ENCODE measurements at places on chromosomes 16 and 17.

DNA sequence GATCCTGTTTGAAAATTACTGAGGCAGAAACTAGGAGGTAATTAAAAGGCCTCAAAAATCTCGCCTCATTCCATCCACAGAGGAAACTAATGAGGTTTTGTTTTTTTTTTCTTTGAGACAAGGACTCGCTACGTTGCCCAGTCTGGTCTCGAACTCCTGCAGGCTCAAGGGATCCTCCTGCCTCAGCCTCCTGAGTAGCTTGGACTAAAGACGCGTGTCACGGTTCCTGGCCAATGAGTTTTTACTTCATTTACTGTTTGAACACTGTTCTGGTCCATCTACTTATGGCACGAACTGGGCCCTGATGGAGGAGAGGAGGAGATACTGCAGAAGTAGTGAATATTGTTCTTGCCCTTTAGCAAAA lies 600 bp upstream of the BLTP2 start:
- no peak for DNase-seq

DNA sequence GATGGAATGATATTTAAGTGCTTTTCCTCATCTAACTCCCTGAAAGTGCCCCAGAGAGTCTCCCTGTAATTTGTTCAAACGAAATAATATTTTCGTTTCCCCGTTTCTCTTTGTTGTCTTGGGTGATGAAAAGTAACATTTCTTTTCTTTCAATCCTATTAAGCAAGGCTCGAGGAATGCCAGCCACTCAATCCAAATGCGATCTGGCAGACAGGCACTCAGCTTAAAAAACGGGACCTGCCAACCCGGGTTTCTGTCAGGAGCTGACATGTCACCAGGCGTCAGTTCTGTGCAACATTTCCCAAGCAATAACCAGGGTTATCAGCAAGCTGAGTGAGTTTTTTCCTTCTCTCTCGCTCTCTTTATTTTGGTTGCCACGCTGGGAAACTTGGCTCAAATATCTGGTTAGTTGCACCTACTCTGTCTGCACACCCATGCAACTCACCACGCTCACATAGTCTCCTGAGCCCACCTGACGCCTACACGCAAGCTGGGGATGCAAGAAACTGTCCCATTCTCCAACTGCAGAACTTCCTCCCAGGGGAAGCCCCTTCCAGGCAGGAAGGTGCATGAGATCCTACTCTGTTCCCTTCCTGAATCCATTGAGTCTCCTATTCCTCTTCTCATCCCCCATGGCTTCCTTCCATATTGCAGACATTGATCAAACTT lies 208.2 kb downstream of the C16orf78 start:
- DNase-seq = no peak

- no peak for DNase-seq
These were observed 7.8 kb downstream of the GGA2 start for GRCh38 chr16:23502466-23502865.

DNA sequence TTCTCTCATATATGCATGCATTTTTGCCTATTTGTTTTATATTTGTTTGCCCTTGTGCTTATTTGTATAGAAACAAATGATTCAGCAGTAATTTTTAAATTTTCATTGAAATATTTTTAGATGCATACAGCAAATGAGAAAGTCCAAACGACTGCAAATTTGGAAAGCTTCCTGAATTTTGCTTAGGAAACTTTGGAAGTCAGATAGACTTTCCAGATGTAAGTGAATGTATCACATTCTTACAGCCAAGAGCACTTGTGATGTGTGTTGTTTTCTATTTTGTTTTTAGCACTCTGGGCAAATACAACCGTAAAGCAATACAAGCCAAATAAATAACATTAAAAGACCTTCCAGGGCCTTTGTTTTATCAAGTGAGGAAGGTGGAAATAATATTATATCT lies 680.8 kb upstream of the CDH8 start:
- no peak for DNase-seq

DNA sequence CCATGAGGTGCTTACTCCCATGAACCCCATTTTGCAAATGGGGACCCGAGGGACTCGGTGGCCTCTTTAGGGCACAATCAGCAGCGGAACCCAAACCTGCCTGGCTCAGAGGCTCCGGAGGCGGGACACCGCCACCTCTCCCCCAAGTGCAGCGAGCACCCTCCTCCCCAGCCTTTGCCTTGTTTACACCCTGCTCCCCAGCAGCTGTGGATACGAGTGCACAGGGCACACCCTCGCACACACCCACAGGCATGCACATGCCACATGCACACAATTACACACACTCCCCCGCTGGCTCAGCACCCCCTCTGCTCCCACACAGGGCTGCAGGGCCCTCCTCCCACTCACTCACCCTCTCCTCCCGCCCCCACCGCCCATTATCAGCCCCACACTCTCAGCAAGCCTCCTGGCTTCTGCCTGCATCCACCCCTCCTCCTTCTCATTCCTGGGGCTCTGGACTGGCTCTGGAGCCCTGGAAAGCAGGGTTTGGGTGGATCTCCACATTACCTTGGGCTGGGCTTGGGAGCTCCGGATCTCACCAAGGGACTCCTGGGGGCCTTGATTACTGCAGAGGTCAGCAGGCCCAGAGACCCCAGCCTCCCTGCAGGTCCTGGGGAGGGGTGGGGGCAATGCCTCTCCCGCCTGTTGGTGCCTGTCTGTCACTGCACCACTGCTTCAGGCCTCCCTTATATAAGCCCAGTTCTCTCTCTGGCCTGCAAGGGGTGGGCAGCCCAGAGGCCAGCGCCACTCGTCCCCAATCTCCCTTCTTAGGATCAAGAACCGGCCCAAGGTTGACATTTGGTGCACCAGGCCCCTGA lies 6.4 kb downstream of the PDK2 start:
- DNase-seq = no peak

DNA sequence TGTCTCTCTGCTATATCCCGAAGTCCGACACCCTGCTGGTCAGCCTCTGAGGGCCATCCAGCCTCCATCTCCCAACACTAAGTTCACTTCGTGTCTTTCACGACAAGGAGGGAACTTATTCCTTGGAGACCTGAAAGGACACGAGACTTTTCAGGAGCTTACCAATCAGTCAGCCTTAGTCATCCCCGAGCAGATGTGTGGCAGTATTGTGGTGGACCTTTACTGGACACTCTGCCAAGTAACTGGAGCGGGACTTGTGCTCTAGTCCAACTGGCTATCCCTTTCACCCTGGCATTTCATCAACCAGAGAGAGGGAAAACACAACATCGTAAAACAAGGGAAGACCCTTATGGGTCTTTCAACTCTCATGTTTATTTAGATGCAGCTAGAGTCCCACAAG lies 87.1 kb downstream of the EMP2 start:
- no peak for DNase-seq

DNA sequence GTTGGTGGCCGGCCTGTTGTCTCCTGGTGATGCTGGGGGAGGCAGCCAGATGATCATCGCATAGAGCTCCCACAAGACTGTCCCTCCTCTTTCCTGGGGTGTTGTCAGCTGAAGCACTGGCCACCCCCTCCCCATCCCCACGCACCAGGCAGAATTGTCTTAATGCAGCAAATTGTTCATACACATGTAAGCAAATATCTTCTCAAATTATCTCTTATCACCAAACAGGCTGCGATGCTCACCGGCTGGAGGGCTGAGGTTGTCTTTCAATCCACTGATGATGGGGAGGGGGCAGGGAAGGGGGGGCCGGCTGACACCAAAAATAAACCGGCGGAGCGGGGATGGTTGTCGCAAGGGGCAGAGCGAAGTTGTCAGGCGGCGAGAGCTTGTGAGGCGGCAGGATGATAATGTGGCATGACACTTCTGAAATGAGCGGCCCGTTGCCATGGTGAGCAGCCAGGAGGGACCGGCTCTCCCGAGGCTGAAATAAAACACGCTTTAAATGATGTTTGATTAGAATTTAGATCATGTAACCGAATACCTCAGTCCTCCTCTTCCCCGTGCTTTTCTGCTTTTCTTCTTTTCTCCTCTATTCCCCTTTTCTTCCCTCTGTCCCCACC lies 59.8 kb downstream of the MRM1 start:
- no peak for DNase-seq

DNA sequence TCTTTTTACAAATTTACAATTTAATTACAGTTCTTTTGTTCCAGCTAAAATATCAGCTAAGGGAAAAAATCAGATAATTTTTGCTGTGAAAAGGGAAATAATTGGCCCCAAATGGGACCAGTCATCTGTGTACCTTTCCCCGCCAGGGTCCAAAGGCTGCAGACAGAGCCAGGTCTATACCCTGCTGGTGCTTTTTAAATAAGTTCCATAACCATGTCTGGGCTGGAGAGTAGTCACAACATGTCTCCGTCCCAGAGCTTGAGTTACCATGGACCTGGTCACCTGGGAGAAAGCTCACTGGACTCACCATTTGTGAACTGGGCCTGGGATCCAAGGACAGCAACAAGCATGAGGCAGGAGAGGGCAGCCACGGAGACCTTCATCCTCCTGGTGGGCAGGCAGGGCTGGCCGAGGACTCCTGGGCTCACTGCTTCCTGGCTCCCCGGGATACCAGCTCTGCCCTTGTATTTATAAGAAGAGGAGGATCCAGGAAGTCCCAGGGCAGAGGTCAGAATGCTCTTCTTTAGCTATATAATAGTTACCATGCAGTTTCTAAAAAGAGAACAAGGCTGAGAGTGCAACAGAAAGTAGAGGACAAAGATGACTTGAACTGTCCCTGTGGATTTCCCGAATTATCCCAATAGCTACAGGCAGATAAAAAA lies at the start of gene CCL15:
CCL15 (minus strand) TSS at position 444 of the 662 bp plus-strand sequence; CDS start at position 383, 61 bp downstream.
- no peak for DNase-seq

GRCh38 chr16:69320740-69321073 lies 9.6 kb downstream of the VPS4A start:
- no peak for DNase-seq

DNA sequence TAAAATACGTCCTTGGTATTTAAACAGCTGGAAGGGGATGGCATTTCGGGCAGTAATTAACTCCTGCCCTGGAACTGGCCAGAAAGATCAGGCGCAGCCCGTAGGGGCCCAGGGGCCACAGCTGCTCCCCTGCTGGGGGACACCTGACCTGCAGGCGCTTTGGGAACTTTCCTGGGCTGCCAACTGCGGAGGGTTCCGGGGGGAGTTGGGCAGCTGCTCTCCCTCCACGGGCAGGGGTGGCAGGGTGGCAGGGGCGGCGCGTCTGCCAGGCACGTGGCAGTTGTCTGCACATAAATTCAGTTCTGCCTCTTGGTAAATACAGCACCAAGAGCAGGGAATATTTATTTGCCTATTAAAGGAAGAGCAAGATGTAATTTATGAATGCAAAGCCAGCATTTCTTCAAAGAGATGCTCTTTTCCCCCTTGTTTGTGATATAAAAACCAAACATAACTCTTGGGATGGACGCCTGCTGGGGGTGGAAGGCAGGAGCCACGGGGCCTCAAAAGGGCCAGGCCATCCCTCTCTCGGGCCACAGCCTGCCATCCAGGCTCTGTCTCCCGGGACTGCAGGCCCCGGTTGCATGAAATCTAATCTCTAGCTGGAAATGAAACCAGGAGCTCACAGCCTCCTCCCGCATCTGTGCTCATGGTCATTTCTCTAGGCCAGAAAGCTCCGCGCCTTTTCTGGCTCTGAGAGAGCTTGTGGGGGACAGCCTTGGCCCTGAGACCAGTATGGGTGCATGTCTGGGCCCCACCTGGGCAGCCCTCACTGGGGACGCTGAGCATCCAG lies 29.9 kb upstream of the CHMP6 start:
- DNase-seq = no peak

GRCh38 chr17:27531469-27531961 lies 75.3 kb downstream of the KSR1 start:
- no peak for DNase-seq

DNA sequence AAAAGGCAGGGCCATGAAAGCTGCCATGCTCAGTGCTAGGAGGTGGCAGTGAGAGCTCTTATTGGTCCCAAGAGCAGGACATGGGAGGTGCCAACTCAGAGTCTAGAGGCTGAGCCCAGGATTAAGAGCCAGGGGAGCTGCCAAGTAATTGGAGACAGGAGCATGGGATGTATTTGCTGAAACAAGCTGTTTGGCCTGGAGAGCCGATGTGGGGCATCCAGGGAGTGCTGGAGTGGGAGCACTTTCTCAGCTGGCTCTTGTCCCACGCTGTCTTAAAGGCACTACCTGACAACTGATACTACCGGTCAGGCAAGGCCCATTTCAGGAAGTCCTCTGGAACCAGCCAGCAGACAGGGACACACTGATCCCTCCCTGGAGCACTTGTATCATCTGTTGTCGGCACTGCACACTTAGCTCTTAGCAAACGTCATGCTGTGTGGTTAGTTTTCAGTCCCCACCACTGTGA lies 19.3 kb downstream of the ANKFN1 start:
- DNase-seq = no peak

GRCh38 chr17:69822314-69822875 lies 252.6 kb upstream of the KCNJ16 start:
- DNase-seq = no peak

DNA sequence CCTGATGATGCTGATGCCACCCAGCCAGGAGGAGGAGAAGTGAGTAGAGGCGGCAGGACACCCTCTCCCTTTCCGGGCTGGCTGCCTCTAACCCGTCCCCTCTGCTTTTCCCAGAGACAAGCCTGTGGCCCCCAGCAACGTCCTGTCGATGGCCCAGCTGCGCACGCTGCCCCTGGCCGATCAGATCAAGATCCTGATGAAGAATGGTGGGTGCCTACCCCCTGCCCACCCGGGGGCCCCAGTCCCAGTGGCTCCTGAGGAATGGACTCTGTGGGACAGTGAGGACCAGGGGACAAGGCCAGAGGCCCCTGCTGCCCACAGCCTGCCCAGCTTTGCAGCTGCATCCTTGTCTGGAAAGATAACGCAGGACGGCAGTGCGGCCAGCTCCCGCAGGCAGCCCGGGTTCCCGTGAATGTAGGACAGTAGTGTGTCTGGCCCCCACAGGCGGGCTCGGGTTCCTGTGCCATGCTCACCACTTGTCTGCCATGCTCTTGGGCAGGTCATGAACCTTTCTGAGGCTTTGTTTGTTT lies 19.9 kb downstream of the POLR3E start:
- no peak for DNase-seq

GRCh38 chr17:74865504-74866197 lies 6.0 kb upstream of the GRIN2C start:
- no peak for DNase-seq

GRCh38 chr16:53507464-53508179 lies 4.6 kb upstream of the AKTIP start:
- DNase-seq = no peak

Data from stimulated activated CD8-positive, alpha-beta memory T cell treated with anti-CD3 and anti-CD28 coated beads, Interleukin-12 subunit alpha, Interleukin-12 subunit beta, amount 100 ng/mL, for 1 hour (primary cell).